ENCODE measurements at places on chromosomes 12 and 14.

DNA sequence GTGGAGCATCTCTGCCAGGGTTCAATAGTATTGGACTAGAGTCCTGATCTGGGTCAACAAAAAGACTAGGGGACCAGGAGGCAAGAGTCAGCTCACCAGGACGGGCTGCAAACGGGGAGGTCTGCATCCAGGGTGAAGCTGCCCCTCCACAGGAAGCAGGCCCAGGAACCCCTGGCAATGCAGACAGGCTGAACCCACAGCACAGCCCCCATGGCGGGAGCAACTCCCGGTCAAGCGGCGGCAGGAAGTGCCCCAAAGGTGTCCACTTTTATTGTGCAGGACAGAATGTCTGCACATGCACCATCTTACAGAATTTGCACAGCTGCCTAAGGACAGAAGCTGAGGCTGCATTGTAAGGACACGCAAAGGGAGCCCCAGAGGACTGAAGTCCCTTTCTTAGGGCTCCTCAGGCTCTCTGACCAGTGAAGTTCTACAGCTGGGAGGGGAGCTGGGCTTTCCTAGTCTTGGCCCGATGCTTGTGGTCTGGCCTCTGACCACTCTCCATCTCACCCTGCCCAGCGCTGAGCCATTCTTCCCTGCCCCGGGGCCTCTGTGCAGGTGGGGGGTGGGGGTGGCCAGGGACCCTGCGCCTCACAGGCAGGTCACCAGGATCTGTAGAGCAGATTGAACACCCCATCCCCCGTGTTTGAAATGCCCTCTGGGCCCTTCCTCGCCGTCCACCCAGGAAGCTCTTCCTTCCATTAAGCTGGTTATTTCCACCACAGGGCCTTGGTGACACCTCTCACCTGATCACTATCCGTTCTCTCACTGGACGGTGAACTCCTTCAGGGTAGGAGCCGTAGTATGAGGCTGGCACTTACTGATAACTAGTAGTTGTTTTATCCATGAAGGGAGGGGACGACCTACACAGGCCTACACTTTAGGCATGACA lies 75.9 kb downstream of the NINJ2 start:
- DNase-seq, result no peak

- no peak for DNase-seq
These were observed 99.9 kb downstream of the BEGAIN start for GRCh38 chr14:100487304-100487703.

DNA sequence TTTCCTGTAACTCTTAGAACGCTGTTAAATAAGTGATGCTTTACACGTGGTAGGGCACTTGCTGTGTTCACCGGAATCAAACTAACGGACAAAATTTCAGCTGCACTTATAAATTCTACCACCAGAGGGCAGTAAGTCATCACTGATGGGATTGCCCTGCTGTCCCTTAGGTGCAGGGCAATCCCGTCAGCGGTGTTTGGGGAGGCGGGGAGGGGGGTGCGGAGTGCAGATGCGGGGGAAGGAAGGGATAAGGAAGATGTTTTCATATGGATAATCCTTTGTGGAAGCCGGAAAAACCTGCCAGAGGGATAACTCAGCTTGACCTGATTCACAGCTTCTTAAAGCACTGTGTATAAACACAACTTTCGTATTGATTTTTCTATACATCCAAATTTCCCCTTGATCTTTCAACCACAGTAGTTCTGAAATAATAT lies 21.7 kb upstream of the SLC10A1 start:
- DNase-seq, result peak; percentile 67

DNA sequence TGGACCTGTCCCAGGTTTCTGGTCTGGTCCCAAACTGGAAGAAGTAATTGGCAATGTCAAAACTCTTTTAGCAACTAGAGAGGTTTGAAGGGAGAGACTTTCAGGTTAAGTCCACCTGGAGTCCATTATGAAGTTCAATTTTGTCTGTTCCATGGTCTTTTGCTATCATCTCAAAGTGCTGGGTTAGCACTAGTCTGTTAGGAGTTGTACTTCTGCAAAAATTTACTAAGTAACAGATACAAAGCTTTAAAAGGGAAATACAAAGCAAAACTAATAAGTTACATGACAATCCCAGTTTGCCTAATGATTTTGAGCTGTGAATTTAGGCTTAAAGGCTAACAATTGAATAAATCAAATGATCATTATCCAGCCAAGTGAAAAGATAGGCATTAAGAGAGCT lies 643.9 kb downstream of the C12orf50 start:
- DNase-seq, result no peak

DNA sequence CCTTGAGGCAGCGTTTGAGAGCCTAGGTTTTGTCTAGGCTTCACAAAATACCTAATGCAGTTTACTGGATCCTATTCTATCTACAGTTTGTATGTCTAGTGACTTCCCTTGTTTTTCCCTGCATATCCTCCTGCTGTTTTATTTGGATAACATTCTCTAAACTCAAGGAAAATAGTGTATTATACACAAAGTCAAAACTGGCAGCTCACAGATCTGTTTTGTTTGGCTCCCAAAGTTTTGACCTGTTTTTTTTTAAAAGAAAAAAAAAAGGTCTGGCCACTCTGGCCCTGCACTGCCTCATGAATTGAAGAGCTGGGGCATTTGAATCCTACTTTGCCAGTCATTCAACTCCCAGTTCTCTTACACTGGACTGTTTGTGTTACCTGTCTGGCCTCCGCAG lies 155.3 kb downstream of the KICS2 start:
- no peak for DNase-seq

GRCh38 chr12:106522708-106523107 lies 60.1 kb upstream of the RFX4 start:
- DNase-seq, result no peak

- DNase-seq, result no peak
These were observed 234.1 kb upstream of the PLXNC1 start for GRCh38 chr12:93914281-93914680.

- no peak for DNase-seq
These were observed 87.2 kb downstream of the ZFC3H1 start for GRCh38 chr12:71576496-71576895.

DNA sequence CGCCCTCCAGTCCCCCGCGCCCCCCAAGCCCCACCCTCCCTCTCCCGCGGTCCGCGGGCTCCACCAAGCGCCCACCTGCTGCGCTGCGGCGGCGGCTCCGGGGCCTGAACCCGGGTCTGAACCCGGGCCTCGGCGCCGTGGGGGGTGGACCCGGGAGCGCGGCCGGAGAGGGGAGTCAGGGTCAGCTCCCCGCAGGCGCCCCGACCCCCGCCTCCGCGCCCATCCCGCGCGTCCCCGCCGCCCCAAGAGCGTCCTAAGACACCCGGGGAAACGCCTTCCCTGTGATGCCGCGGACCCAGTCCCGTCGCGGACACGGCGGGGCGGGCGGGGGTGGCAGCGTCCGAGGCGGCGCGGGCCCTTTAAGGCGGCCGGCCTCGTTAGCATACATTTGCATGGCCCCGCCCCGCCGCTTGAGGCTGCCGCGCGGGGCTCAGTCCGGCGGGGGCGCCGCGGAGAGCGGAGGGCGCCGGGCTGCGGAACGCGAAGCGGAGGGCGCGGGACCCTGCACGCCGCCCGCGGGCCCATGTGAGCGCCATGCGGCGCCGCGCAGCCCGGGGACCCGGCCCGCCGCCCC lies at the start of gene MMP17:
Gene MMP17, plus strand, starts transcription at position 433 of the 574 bp plus-strand sequence. Its CDS starts 102 bp downstream, at position 535.
- peak; percentile 50 for DNase-seq

- no peak for DNase-seq
These were observed 88.7 kb downstream of the PLBD1 start for GRCh38 chr12:14479004-14479403.

DNA sequence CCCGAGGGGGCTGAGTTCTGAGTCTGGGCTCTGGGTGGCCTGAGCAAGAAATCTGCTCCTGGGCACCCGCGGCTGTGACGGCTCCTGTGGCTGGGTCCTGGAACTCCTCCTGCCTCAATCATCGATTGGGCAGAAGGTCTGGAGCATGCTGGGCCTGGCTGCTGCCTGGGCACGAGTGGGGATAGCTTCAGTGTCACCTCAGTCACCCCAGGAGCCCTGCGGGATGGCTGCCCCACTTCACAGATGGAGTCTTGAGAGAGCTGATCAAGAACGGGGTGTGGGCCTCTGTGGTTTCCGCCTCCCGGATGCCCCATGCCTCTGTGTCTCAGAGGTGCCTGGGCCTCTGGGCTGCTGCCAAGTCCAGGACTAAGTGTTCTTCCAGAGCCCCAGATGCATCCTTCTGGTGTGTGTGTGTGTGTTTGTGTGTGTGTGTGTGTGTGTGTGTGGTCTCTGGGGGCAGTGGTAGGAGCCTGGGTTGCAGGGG lies 185.6 kb upstream of the C14orf180 start:
- peak; percentile 97 for DNase-seq

GRCh38 chr12:11460343-11461023 lies 65.1 kb upstream of the PRB2 start:
- no peak for DNase-seq

DNA sequence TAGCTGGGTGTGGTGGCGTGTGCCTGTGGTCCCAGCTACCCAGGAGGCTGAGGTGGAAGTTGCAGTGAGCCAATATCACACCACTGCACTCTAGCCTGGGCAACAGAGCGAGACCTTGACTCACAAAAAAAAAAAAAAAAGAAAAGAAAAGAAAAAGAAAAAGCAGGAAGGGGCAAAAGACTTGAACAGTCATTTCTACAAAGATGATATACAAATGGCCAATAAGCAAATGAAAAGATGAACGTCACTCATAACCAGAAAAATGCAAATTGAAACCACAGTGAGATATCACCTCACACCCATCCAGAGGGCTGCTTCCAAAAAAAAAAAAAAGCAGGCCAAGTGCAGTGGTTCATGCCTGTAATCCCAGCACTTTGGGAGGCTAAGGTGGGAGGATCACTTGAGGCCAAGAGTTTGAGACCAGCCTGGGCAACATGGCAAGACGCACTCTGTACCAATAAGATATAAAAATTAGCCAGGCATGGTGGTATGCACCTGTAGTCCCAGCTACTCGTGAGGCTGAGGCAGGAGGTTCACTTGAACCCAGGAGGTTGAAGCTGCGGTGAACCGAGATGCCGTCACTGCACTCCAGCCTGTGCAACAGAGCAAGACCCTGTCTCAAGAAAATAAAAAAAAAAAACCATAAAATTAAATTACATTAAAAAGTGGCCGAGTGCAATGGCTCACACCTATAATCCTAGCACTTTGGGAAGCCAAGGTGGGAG lies 20.5 kb downstream of the UBC start:
- no peak for DNase-seq

DNA sequence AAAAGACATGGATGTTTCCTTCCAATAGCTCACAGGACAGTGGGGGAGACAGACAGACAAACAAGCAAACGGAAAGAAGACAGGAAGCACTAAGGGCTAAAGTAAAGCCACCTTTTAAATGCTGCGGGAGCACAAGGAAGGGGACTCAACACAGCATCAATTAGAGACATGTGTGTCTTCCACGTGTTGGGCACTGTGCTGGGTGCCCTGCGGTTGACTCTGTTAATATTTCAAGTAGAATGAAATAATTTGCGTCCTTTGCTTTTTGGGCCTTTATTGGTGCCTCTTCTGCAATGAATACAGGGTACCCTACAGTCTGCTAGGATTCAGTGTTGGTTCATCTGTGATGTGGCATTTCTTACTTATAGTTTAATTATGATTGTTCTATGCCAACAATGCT lies 90.9 kb upstream of the CPM start:
- DNase-seq, result no peak

- no peak for DNase-seq
These were observed 1.3 kb upstream of the SETD1B start for GRCh38 chr12:121802485-121802842.

GRCh38 chr14:41285186-41285748 lies 321.4 kb upstream of the LRFN5 start:
- peak; percentile 66 for DNase-seq

DNA sequence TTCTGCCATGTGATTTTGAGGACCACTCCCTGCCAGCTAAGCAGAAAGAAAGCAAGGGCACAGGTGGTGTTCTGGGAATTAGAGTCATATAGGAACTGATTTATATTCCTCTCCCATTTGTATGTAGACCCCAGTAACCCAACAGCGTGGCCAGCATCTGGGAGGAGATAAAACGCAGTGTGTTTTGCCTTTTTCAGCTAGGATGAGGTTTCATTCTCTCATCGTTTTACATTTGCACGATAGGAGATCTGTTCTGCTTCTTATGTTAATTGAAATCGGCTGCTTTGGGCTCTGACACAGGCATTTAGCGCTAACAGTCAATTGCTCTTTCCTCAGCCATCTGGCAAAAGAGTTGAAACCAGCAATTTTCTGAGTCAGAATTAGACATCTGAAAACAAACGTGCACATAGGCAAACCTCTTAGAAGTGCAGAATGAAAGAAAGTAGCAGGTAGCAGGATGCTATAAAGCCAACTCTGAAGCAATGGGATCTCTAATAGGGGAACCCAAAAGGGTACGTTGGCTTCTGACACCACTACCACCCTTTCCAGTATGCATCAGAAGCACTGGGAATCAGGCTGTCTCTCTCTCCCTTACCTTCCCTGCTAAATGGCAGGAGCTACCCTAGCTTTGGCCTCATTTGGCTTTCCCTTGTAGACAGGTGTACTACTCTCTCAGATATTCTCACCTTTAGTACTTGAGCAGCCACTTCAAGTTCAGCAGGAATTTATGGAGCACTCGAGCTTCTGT lies 219.1 kb downstream of the PHLDA1 start:
- DNase-seq, result no peak

- no peak for DNase-seq
These were observed 31.7 kb downstream of the FUT8 start for GRCh38 chr14:65444230-65444629.

GRCh38 chr14:37584211-37585100 lies 10.6 kb downstream of the FOXA1 start:
- DNase-seq, result no peak

- no peak for DNase-seq
These were observed 14.8 kb upstream of the RIC8B start for GRCh38 chr12:106759526-106760183.

DNA sequence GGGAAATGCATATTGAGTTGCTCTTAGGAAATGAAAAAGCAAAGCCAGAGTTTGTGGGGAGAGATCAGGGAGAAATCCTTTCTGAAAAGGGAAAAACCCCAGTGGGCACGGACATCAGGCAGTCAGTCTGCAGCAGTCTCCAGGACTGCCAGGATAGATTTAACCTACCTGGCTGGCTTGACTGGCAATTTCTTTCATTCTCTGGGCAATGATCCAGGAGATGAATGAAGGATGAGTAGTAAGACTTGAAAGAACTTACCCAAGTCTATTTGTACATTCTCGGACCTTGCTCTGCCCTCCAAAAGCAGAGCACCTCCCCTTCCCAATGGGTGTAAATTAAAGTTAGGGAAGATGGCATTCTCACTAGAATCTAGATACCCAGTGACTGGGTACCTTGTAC lies 42.9 kb downstream of the CMAS start:
- no peak for DNase-seq

GRCh38 chr12:48807981-48808380 lies 10.3 kb upstream of the CACNB3 start:
- no peak for DNase-seq
